ENCODE measurements at places on chromosomes 1 and 21. TPM values are rescaled to one million over a fixed set of nuclear protein-coding genes. Genes with fewer than 3 reads are reported as not detected.

DNA sequence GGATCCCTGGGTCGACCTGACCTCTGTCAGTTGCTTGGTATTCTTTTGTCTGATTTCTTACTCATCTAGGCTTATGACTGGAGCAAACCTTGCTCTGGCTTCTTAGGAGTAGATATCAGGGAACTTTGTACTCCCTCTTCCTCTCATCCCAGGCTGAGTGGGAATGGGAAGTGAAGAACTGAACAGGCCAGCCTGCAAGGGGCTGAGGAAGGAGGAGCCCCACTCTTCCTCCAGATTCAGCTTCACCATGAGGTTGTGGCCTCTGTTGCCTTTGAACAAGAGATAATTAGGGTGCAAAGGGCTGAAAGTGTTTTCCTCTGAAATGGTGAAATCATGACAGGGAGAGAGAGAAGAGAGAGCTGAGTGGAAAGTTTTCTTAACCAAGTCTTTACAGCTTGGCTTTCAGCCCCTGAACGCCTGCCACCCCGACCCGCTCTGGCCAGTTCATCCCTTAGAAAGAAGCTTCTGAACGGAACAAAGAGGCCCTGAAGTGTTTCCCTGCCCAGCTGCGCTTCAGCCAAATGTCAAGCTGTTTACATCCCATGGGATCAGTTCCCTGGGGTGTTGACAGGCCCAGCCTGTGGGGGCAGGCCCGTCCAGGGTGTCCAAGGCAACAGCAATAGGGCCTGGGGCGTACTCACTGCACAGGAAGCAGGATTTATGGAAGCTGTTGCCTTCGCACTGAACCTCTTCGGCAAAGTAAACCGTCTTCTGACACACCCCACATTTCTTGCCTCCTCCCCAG, 11.2 kb downstream of the CSRP1 start:
- DNase-seq = peak; percentile 75

DNA sequence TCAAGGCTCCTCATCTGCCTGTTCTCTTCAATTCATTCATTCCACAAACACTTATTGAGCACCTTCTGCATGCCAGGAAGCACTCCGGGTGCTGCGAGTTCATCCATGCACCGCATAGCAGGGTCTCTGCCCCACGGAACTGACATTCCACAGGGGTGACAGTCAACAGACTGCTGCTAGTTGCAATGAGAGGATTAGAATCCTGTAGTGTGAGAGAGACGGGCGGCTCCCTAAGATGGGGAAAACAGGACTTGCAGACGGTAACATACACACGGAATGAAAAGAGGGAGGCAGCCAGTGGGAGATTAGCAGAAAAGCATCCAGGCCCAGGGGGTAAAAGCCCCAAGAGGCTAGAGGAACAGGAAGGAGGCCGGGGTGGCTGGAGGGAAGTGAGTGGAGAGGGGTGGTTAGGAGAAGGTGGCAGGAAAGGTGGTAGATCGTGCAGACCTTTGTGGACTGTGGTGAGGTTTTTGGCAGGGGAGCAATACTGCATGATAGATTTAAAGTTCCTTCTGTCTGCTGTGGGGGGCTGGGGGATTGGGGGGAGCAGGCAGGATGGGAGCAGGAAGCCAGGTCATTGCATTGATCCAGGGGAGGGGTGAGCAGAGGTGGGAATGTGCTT, 6.6 kb downstream of the TNFRSF8 start:
- no peak for DNase-seq

- DNase-seq = no peak
Observed at GRCh38 chr1:107362468-107363140, 221.8 kb downstream of the NTNG1 start.

SLC19A2 gene
- total RNA-seq = 9.6 TPM

TRIM67 gene
- 0.05 TPM for total RNA-seq

C1orf56 gene
- 6.9 TPM for total RNA-seq

Measured in A172 (cell line).